ENCODE measurements at places on chromosomes 7 and 10. TPM values are rescaled to one million over a fixed set of nuclear protein-coding genes. Genes with fewer than 3 reads are reported as not detected.

Gene PAX4
- not detected for polyA plus RNA-seq

Gene CCDC126
- polyA plus RNA-seq = 7.7 TPM

Gene PRLHR
- not detected for polyA plus RNA-seq

Gene TSPAN13
- 58.5 TPM for polyA plus RNA-seq

Gene OR2A1
- 0.35 TPM for polyA plus RNA-seq

Gene ARHGEF35
- polyA plus RNA-seq = 1.2 TPM

Gene NKX2-3
- 0.20 TPM for polyA plus RNA-seq

Gene MRC1
- 15.5 TPM for polyA plus RNA-seq

Gene CPA2
- 0.57 TPM for polyA plus RNA-seq

Gene PLCE1
- 45.0 TPM for polyA plus RNA-seq

Data from muscle of back (tissue), 13 donors.